ENCODE measurements at places on chromosomes 5 and 9.

GRCh38 chr5:129392681-129393080, 67.4 kb upstream of the ADAMTS19 start:
- H3K4me3 ChIP-seq, result no peak overlapping the region
- H3K36me3 ChIP-seq, result no peaks in the 10 kb centered on the region
- H3K27ac ChIP-seq, result no peak overlapping the region
- H3K27me3 ChIP-seq, result no peaks in the 10 kb centered on the region
- H3K4me1 ChIP-seq, result no peaks in the 10 kb centered on the region
- DNase-seq, result no peak

DNA sequence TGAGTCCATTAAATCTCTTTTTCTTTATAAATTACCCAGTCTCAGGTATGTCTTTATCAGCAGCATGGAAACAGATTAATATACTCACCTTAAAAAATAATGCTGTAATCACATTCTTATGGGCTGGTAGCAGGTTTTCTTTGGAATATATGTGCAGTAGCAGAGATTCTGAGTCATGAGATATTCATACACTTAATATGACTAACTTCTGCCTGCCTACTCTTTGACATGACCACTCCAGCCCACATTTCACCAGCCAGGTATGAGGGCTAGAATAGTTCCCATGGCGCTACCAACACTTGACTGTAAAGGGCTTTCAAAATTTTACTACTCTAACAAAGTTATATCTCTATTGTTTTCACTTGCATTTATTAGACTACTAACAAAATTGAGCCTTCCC, 74.1 kb upstream of the GHR start:
- no peak overlapping the region for H3K4me3 ChIP-seq
- H3K27ac ChIP-seq, result no peak overlapping the region
- DNase-seq, result no peak
- H3K27me3 ChIP-seq, result no peaks in the 10 kb centered on the region

DNA sequence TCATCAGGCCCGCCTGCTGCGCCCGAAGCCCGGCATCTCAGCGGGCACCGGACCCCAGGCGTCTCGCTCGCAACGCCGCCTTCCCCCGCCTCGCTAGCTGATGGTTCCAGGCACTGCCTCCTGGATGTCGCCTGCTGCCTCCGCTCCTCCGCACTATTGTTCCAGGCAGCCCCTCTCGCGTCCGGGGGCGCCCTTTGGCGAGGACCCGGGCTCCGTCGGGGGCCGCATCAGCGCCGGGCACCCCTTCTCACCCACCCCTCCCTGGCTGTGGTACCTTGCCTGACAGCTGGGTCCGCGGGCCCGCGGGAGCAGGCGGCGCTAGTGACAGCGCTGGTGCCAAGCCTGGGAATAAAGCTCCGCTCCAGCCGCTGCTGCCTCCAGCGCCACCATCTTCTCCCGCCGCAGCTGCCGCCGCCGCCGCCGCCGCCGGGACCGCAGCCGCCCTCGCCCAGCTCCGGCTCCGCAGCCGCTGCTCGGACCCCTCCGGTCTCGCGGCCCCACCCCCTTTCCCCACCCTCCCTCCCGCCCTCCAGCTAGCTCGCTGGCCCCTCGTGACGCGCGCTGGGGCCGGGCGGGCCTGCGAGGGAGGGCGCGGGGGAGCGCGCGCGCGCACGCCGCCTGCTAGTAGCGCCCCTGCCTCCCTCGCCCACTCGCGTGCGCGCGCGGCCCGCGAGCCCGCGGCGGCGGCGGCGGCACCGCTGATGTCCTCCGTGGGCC, at the start of gene APBA1:
TSS of gene APBA1 (minus strand) at position 493 of the 717 bp plus-strand sequence.
- peaks cover 13% of the 10 kb centered on the region for H3K4me1 ChIP-seq
- H3K27ac ChIP-seq, result no peak within 1 kb of the TSS
- peak; percentile 30 for DNase-seq
- peaks cover 8% of the 10 kb centered on the region for H3K27me3 ChIP-seq

DNA sequence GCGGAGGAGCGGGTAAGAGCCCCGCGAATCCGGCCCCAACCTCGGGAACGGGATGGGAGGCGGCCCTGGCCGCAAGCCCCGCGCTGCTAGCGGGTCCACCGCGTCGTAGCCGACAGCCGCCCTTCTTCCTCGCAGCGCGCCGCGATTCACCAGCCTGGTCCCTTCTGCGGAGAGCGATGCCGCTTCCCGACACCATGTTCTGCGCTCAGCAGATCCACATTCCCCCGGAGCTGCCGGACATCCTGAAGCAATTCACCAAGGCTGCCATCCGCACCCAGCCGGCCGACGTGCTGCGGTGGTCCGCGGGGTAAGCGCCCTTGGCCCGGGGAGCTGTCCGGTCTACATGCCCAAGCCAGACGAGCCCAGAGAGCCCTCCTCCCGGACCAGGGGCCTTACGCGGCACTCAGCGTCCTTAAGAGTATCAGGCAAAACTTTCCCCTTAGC, 335 bp downstream of the ROPN1L start:
- peak; percentile 26 for DNase-seq
- H3K27ac ChIP-seq, result no peak overlapping the region
- peaks cover 50% of the 10 kb centered on the region for H3K4me1 ChIP-seq
- H3K27me3 ChIP-seq, result no peaks in the 10 kb centered on the region
- H3K36me3 ChIP-seq, result peaks cover 1% of the 10 kb centered on the region
- H3K4me3 ChIP-seq, result peak overlapping the region; percentile 88

DNA sequence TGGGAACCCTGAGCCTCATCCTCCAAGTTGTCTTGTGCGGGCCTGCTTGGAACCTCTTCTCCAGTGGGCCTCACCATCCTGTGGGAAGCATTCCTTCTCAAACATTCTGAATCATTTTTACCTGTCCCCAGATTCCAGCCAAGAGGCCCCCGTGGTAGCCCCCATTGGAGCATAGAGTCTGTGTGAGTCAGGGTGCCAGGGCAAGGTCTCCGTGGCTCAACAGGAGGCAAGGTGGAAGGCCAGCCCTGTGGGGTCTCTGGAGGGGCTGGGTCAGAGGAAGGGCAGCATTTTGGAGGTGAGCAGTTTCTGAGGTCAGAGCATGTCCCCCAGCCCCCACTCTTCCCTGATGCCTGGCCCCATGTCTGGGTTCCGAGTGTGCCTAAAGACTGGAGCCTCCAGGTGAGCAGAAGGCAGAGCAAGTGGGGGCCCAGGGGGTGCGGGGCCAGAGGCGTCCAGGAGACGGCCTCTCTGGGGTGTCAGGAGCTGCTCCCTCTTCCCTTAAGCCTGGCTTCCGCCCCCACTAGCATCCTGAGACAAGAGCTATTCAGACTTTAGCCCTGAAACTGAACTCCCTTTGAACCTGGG, 2.1 kb downstream of the CACNA1B start:
- H3K36me3 ChIP-seq, result no peaks in the 10 kb centered on the region
- H3K27ac ChIP-seq, result no peak overlapping the region
- no peak for DNase-seq
- no peaks in the 10 kb centered on the region for H3K4me1 ChIP-seq

DNA sequence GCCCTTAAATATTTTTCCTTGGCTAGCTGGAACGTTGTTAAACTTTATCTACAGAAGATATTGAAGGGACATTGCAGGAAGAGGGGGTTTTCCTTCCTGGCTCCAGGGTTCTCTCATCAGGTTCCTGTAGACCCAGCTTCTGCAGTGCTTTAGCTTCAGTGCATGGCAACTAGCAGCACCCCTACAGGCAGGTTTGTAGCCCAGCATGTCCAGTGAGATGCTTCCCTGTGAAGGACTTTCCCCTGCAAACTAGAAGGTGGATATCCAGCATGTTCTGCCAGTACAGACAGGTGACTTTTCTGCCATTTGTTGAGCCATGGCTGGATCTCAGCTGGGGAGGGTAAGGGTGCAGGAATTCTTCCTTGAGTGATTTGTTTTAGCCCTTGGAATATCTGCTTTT, 10.4 kb downstream of the CCL28 start:
- H3K4me1 ChIP-seq, result peaks cover 3% of the 10 kb centered on the region
- DNase-seq, result no peak
- no peaks in the 10 kb centered on the region for H3K36me3 ChIP-seq

DNA sequence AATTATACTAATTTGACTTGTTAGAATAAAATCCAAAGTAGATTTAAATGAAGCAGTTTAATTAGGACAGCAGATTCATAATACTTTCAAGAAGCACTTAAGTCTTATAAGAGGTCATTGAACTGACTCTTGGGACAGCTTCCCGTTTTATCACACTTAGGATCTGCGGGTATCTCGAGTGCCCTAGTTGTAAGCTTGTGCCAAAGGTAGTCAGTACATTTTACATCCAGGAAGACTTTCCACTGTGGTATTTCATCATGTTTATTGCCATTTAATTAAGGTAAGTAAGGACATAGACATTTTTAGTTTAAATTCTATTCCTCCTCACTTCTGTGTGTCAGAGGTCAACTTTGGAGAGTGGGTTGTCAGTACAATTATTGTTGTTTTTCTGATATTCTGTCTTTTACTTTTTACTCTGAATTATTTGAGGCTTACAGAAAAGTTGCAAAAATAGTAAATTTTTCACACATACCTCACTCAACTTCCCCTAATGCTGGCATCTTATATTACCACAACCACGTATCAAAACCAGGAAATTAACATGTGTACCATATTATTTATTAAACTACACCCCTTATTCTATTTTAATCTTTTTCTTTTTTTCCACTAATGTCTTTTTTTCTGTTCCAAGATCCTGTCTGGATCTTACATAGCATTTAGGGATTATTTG, 7.5 kb upstream of the ZNF367 start:
- H3K4me1 ChIP-seq, result peaks cover 25% of the 10 kb centered on the region
- H3K27ac ChIP-seq, result peak overlapping the region; percentile 75
- no peak overlapping the region for H3K4me3 ChIP-seq
- no peak for DNase-seq

All from natural killer cell (primary cell).